ENCODE measurements at places on chromosomes 5 and 9.

GRCh38 chr5:117246424-117246823 is 671.8 kb upstream of the SEMA6A start:
- no peak for DNase-seq

DNA sequence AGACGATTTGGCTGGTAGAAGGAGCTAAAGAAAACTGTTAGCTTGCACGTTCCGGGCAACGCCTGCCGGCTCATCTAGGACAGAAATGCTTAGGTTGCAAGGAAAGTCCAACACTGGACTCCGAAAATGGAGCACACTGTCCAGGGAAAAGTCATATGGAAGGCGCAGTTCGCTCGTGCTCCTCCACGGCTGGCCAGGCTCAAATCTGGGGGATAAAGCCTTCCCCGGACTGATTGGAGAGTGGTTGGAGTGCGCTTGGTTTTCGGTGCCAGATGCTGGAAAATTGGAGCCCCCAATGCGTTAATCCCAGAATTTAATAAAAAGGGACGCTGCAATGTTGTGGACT is 955 bp downstream of the CDH6 start:
- no peak for DNase-seq

DNA sequence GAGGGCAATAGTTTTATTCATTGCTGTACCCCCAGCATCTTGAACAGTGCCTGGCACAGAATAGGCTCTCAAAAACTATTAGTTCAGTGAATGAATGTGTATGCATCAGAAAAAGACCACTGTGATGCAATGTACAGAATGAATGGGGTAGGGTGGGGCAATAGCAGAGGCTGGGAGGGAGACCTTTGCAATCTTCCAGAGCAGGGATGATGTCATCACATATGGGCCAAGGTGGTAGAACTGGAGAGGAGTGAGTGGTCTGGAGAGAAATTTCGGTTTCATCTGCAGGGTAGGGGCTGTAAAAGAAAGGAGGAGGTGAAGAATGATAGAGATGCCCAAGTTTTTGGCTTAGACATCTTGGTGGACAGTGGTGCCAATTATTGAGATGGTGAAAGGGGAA is 23.4 kb upstream of the ARAP3 start:
- no peak for DNase-seq

GRCh38 chr5:502325-503079 is 21.7 kb downstream of the SLC9A3 start:
- no peak for DNase-seq

- peak; percentile 2 for DNase-seq
Observed at GRCh38 chr5:36373527-36374086, 71.9 kb upstream of the RANBP3L start.

- DNase-seq: no peak
Observed at GRCh38 chr9:99357575-99357974, 135.5 kb downstream of the SEC61B start.
